Eye (tissue), 1 donor: ENCODE measurements at places on chromosomes 13 and 19.

- DNase-seq: no peak
These were observed 358.6 kb downstream of the DCT start for GRCh38 chr13:94120878-94121277.

DNA sequence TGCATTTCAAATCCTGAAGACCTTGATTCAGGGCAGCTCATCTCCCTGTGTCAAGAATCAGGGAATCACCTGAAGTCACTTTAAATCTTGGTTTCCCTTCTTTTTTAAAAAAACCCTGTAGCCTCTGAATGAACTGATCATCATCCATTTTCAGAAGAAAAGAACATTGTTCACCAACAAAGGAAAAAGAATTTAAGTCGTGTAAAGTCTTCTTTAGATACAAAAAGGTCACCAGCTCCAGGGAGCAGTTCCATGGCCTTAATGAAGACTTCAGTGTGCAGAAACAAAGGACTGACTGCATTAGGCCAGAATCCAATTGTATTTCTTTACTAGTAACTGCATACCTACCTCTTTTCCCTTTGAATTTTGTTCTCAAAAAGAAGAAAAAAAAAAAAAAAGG, 245.0 kb downstream of the ABCC4 start:
- DNase-seq: no peak

DNA sequence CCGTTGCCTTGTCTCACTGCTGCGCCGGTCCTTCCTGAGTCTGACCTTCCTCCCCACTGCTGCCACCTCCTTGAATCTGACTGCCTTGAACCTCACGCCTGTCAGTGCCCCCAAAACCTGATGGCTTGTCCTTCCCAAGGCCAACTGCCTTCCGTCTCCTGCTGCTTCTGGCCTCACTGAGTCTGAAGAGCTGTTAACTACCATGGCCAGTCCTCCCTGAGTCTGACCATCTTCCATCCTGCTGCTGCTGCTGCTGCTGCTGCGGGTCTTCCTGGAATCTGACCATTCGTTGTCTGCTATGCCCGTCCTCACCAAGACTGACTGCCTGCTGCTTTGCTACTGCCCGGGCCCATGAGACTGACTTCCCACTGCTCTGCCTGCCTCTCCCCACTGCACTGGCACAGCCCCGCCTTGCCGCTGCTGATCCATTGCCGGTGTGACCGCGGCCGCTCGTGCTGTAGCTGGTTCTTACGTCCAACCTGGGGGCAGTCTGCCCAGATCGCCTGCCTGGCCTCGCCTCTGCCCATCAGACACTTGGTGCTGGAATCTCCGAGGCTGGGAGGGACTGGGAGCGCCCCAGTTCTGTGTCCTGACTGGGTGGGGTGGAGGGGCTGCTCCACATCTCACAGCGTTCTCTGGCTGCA, 2.9 kb upstream of the RCN3 start:
- DNase-seq: no peak

DNA sequence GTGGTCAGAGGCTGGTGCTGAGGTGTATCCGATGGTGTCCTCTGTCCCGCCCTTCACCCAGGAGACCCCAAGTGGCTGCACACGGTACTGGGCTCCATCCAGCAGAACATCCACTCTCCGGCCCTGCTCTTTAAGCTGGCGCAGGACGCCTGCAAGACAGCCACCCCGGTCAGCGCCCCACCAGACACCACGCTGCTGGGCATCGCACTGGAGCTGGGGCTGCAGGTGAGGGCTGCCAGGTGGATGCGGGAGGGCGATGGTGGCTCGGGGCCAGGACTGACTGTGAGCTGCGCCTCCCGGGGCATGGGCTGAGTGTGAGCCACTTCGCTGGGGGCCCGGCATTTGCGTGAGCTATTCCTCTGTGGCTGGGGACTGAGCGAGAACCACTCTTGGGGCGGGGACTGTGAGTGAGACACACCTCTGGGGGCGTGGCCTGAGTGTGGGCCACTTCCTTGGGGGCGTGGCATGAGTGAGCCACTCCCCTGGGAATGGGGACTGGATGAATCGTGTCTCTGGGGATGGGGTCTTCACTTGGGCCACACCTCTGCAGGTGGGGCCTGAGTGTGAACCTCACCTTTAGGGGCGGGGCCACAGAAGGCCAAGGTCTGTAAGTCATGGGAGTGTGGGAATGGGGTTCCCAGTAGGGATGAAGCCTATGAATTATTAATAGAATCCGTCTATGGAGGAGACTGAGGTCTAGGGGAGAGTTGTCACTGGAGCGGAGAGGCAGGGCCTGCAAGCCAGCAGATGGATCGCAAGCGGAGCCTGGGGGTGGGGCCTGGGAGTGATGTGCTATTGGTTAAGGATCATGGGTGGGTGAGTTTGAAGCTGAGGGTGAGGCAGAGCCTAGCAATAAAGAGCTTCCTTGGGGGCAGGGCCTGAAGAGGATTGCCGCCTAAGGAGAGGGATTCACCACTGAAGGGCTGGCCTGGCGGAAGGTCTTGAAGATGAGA, 30.5 kb downstream of the ZSWIM4 start:
- DNase-seq: peak; percentile 27

- no peak for DNase-seq
These were observed 5.7 kb downstream of the SMIM24 start for GRCh38 chr19:3474614-3475013.

GRCh38 chr19:35136977-35137702, 1.5 kb upstream of the FXYD1 start:
- DNase-seq: peak; percentile 6

DNA sequence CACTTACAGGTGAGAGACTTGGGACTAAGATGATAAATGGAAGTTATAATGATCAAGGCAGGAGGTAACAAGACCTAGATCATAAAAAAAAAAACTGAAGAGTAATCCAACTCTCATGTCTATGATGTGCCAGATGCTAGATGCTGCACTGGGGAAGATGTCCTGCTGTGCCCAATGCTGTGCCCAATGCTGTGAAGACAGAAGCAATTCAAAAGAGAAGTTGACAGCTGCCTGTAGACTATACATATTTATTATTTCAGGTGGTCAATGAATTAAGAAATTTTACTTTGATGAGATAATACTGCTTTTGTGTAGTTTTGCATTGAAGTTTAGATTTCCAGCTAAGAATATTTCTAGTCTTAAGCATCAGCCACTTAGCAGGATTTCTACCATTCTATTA, 21.5 kb downstream of the VWA8 start:
- DNase-seq: peak; percentile 33

- no peak for DNase-seq
These were observed 17.0 kb upstream of the KCNN1 start for GRCh38 chr19:17949956-17950309.

GRCh38 chr19:39951686-39952085, 17.3 kb upstream of the FCGBP start:
- no peak for DNase-seq

GRCh38 chr13:44120043-44120442, 240.3 kb downstream of the LACC1 start:
- no peak for DNase-seq

DNA sequence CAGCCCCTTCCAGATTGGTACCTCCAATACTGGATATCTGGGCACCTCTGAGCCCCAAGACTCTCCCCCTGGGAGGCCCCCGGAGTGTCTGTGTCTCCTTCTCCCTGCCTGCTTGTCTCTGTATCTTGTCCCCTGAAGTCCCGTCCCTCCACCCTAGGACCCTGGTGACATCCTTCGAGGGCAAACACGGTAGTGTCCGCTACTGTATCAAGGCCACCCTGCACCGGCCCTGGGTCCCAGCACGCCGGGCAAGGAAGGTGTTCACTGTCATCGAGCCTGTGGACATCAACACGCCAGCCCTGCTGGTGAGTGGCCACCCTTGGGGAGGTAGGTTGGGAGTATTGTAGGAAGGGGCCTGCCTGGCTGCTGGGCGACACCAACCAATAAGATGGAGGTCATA, 844 bp downstream of the ARRDC2 start:
- no peak for DNase-seq

DNA sequence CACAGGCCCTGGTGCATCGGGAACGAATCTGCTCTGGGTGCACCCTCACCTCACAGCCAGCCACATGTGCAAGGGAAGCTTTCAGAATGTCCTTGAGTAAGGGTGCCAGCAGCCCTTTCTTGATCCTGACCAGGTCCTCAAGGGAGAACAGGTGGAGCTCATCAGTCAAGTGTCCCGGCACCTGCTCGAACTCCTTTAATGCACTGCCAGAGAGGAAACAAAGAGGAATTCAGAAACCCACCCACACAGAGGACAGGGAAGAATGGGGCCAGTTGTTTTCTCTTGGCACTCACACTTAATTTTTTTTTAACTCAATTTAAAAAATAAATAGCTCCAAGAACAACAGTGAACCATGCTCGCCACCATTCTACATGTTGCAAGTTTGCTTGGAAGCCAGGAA, 41.7 kb downstream of the RUBCNL start:
- no peak for DNase-seq

GRCh38 chr13:44906230-44906629, 83.0 kb downstream of the NUFIP1 start:
- DNase-seq: no peak

- DNase-seq: no peak
These were observed 69.2 kb downstream of the MICU2 start for GRCh38 chr13:21534760-21535159.
